ENCODE measurements at places on chromosomes 5 and 9. TPM values are rescaled to one million over a fixed set of nuclear protein-coding genes. Genes with fewer than 3 reads are reported as not detected.

DNA sequence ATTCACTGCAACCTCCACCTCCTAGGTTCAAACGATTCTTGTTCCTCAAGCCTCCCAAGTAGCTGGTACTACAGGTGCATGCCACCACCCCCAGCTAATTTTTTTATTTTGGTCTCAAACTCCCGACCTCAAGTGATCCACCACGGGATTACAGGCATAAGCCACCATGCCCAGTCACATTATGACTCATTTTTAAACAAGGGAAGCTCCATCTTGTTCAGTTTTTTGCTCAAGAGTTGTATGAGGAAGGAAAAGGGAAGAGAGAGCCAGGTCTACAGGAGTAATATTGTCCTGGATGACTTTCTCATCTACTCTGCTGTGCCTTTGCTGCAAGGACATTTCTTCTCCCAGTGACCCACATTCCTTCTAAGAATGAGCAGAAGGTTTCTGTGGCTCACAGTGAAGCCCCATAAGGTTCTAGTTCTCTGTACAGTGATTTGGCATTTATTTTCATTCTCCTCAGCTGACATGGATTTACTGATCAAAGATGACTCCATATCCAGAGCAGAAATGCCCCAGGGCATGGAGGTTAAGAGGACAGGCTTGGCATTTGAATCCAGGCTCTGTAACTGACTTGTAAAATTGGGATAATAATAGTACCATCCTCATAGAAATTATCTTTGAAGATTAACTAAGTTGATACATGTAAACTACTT, 153.5 kb downstream of the CDH6 start:
- DNase-seq = no peak

DNA sequence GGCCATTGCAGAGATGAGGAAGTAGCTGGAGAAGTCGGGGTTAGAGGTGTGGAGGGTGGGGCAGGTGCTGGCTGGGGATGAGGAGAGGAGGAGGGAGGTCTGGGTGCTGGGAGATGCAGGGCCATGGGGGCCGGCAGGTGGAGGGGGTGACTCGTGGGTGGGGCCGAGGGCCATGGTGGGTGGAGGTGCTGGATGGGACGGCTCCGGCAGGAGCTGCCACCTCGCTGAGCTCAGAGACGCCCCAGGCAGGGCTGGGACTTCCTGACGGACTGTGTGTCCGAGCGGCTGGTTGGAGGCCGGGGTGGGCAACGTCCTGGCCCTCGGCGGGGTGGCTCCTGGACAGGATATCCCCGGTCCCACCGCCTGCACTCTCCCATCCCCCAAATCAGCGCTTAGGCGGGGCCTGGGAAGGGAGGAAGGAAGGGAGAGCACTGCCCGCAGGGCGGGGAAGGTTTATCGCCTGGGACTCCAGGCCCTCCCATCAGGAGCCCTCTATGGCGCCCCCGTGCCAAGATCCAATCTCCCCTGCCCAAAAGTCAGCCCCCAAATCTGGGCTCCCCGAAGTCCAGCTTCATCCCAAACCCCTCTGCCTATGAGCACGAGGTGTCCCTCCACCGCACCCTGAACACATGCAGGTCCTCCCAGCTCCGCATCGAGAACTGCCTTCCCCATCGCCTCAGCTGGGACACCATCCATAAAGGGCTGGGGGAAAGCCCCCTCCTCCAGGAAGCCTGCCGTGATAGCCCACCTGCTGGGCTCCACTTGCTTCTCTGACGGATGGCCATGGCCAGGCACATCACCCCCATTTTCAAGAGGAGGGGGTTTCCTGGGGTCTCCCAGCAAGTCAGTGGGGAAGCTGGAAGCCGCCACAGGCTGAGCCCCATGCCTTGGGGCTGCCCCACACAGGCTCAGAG, 58.3 kb upstream of the NOTCH1 start:
- DNase-seq = no peak

Gene BARHL1
- total RNA-seq = not detected

Gene GPX3
- 102 TPM for total RNA-seq

Gene ADRB2
- 7.6 TPM for total RNA-seq

DNA sequence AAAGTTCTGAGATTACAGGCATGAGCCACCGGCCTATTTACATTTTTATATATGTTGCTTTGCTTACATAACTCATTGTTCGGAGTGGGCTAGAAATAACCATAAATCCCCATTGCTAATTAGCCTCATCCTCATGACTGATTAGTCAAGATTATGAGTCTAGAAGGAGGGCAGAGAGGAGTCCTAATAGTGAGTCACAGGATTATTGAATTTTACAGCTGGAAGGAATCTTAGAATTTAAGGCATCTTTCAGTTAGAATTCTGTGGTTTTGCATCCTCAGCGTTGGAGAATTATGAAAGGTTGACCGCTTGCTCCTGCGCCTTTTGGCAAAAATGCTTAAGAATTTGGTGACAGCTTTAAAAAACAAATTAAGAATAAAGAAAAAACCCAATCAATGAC, 2.6 kb upstream of the PBX3 start:
- DNase-seq = peak; percentile 44

DNA sequence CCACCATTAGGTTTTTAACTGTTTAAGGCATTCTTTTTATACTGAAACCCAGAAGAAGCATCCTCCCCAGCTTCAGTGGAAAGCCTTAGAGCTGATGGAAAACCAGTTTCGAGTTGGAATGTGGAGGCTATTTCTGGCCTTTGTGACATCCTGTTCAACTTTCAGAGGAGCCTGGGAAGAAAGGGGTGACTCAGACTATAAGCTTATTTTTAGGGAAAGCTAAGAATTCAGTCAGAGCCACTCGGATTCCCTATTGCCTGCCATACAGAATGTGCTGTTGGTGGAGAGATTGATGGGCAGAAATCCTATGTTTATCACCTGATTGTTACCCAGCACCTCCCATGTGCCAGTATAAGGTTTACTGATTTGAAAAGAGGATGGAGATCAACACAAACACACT, 19.8 kb downstream of the PALM2AKAP2 start:
- DNase-seq = no peak

- DNase-seq = no peak
Observed at GRCh38 chr5:76040806-76041205, 42.4 kb upstream of the SV2C start.

GRCh38 chr9:133429641-133430161, 7.5 kb downstream of the ADAMTS13 start:
- DNase-seq = no peak

- no peak for DNase-seq
Observed at GRCh38 chr5:453725-454481, 10.9 kb downstream of the EXOC3 start.

- DNase-seq = no peak
Observed at GRCh38 chr9:18472841-18473251, 1.1 kb upstream of the ADAMTSL1 start.

GRCh38 chr5:93145767-93146166, 435.3 kb downstream of the NR2F1-AS1 start:
- no peak for DNase-seq

Gene PCDHA1
- total RNA-seq = 0.35 TPM

GRCh38 chr5:82704381-82704780, 372.8 kb downstream of the TMEM167A start:
- DNase-seq = peak; percentile 56

- DNase-seq = peak; percentile 25
Observed at GRCh38 chr5:80346055-80346454, 26.3 kb downstream of the SPZ1 start.

- DNase-seq = no peak
Observed at GRCh38 chr9:113649054-113649453, 185.5 kb downstream of the RGS3 start.

- DNase-seq = no peak
Observed at GRCh38 chr5:180411948-180412347, 58.8 kb upstream of the GFPT2 start.

DNA sequence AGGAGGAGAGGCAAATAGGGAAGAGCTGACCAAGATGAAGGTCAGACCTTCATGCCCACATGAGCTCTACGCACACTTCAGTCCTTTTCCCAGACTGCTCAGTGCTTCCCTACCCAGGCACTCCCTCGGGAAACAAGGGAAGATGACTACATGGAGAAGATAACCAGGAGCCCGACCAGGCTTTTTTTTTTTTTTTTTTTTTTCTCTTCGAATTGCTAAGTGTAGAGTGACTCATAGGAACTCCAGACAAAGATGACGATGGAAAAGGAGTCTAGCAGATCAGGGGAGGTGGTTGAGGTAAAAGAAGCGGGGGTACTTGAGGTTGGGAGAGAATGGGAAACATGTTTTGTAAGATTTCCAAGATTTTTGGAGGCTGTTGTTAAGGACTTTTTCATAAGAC, 526.1 kb downstream of the BNC2 start:
- peak; percentile 83 for DNase-seq

- DNase-seq = no peak
Observed at GRCh38 chr5:40653221-40654022, 26.3 kb upstream of the PTGER4 start.

- no peak for DNase-seq
Observed at GRCh38 chr9:33377089-33377715, 25.2 kb downstream of the AQP7 start.

DNA sequence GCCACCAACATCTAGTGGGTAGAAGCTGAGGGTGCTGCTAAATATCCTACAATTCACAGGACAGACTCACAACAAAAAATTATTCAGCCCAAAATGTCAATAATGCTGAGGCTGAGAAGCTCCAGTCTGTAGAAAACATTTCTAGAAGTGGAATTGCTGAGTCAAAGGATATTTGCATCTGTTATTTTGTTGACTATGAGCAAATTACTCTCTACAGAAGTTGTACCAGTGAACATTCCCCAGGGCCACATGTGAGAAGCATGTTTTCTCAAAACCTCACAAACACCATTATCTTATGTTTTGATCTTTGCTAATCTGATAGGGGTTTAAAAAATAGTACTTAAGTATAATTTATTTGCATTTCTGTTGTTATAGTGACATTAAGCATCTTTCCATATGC, 15.4 kb downstream of the ITK start:
- DNase-seq = no peak

DNA sequence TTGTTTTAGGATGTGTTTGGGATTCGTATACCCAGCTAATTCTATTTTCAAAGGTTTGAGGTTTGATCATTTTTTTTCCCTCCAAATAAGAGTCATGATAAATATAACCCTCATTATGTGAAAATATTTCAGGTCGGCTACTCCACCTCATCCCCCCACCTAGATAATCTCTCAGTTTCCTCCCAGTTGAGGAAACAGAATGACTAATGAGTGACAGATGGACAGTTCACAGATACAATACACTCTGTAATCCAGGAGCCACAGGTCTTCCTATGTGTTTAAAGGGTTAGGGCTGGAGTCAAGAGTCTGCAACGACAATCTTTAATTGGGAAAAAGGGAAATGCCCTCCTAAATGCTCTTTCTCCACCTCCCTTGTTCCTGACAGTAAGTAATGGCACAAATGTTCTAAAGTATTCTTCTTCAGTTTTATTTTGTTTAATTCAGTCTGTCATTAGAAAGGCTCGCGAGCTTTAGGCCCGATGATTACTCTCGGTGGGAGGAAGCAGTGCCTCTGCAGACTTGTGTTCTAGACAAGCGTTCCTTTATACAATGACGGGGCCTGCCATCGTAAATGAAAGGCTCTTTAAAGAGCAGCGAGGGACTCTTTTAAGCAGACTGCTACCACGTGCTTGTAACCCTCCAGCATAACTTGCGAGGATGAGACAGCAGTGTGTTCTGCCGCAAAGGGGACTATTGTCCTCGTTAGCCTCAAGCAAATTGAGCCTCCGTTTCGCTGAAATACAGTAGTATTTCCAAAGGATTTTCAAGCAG, 69.0 kb downstream of the MEF2C start:
- no peak for DNase-seq

Gene SPINK1
- 0.40 TPM for total RNA-seq

GRCh38 chr5:74765929-74766328, 988 bp downstream of the GFM2 start:
- DNase-seq = no peak

DNA sequence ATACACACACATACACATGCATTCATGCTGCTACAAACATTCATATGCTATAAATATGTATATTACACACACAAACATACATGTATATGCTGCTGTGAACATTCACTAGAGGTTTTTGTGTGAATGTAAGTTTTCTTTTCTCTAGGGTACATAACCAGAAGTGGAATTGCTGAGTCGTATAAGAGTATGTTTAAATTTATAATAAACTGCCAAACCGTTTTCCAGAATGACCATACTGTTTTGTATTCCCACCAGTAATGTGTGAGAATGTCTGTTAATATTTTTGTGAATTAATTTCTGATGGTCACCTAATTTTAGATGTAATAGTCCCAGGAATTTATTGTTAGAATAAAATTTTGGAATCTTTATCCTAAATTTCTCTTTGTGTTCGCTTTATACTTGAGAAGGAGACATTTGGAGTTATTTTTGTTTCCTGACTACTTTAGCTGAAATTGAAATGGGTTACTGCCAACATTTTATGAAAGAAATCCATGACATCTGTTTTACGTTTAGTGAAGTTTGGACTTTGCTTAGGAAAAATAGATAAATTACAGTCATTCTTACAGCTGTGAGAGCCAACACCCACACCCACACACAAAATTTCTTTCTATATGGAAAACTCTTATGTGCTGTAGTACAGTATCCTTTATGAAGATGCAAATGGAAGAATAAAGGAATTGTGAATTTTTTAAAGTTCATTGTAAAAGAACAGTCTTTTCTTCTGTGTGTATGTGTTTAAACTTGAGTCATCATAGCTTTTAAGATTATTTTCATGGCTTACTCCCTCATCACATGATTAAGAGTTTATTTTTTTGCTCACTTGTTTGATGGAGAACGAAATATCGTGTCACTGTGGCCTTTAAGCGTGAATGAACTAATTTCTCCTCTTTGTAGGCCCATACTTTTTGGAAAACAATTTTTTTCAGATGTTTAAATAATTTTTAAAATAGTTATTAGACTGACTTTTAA, 24.3 kb downstream of the CENPP start:
- no peak for DNase-seq

- DNase-seq = no peak
Observed at GRCh38 chr5:59433174-59433573, 460.4 kb downstream of the PDE4D start.

- no peak for DNase-seq
Observed at GRCh38 chr9:93905473-93906133, 49.6 kb downstream of the BARX1 start.

- DNase-seq = peak; percentile 65
Observed at GRCh38 chr9:88198341-88198807, 60.1 kb upstream of the SPATA31C2 start.

GRCh38 chr9:33919276-33919897, 102.4 kb downstream of the UBE2R2 start:
- no peak for DNase-seq

- no peak for DNase-seq
Observed at GRCh38 chr9:69797675-69798074, 22.9 kb upstream of the CFAP95 start.

Gene ELOVL7
- 27.3 TPM for total RNA-seq

Gene TOPORS
- 49.0 TPM for total RNA-seq

- DNase-seq = peak; percentile 16
Observed at GRCh38 chr9:74570879-74571512, 73.9 kb downstream of the RORB start.
